ENCODE measurements at places on chromosomes 13 and 19. TPM values are rescaled to one million over a fixed set of nuclear protein-coding genes. Genes with fewer than 3 reads are reported as not detected.

ZNF177 gene
- 3.1 TPM for total RNA-seq

GRCh38 chr13:52092087-52092486 is 36.8 kb downstream of the NEK5 start:
- no peak for DNase-seq

GRCh38 chr13:92589955-92590354 is 636.7 kb upstream of the GPC6 start:
- DNase-seq: no peak

GRCh38 chr13:113432506-113433270 is 20.6 kb downstream of the ADPRHL1 start:
- no peak for DNase-seq

DNA sequence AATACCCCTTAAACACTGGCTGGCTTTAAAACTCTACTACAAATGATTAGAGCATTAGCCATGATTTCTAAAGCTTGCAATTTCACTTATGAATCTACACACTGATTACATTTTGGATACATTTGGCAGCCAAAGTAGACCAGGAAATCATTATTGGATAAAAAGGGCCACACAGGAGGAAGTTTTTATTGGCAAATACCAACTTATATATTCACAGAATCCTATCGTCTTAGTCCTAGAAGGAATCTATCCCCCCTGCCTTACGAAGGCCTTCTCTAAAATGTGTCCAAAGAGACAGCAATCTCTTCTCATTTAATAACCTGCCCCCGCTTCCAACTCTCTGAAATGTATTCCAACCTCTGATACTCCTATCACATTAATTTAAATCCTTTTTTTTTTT is 52.5 kb downstream of the KLF5 start:
- DNase-seq: no peak

LRRC25 gene
- 2.5 TPM for total RNA-seq

LILRB2 gene
- 2.8 TPM for total RNA-seq

- no peak for DNase-seq
Observed at GRCh38 chr13:67221630-67222226, 8.4 kb downstream of the PCDH9 start.

DNA sequence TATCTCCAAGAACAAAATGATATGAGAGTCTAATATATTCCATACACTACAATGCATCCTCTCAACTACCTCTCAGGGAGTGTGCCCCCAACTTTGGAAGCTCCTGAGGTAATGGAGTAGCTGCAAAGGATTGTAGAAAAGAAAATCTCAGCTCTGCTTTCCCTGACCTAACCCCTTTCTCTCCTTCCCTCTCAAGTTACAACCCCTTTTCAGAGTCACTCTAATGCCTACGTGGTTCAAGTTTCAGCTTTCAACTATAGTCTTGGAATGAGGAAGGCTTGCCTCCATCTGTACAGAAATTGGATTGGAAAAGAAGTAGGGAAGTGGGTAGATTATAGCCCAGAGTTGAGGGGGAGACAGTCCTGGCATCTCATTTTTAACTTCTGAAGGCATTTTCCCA is 256.0 kb downstream of the PCDH9 start:
- DNase-seq: no peak

COX7A1 gene
- total RNA-seq: 1,917 TPM

GRCh38 chr19:27955485-27956480 is 1257.2 kb downstream of the UQCRFS1 start:
- DNase-seq: no peak

- DNase-seq: no peak
Observed at GRCh38 chr19:4692251-4693077, 22.3 kb upstream of the MYDGF start.

GRCh38 chr13:97198753-97199152 is 23.4 kb upstream of the MBNL2 start:
- DNase-seq: no peak

DNA sequence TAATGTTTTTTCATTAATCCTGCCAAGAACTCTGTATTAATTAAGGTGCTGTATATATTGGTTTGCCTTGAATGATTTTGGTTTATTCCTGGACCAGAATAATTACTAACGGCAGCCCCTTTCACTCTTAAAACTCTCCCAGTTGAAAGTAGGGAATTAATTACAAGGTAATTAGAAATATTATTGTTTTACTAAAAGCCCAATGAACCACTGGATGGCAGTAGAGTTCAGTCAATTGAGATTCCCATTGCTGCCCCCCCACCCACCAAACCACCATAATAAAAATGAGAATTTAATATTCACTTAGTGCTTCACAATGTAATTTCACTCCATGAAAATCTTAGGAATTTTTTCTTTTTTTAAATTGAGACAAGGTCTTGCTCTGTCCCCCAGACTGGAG is 13.7 kb downstream of the WBP4 start:
- DNase-seq: no peak

ZNF253 gene
- 8.9 TPM for total RNA-seq

GRCh38 chr19:47228168-47228936 is 2.6 kb downstream of the BBC3 start:
- peak; percentile 81 for DNase-seq

S1PR4 gene
- total RNA-seq: 1.2 TPM

GRCh38 chr13:75390229-75390628 is 91.7 kb downstream of the TBC1D4 start:
- DNase-seq: no peak

- DNase-seq: no peak
Observed at GRCh38 chr13:37074703-37075102, 15.2 kb upstream of the SUPT20H start.

HIF3A gene
- 49.2 TPM for total RNA-seq

- no peak for DNase-seq
Observed at GRCh38 chr19:43662487-43662886, 7.5 kb downstream of the PLAUR start.

SPACA4 gene
- total RNA-seq: not detected

DNA sequence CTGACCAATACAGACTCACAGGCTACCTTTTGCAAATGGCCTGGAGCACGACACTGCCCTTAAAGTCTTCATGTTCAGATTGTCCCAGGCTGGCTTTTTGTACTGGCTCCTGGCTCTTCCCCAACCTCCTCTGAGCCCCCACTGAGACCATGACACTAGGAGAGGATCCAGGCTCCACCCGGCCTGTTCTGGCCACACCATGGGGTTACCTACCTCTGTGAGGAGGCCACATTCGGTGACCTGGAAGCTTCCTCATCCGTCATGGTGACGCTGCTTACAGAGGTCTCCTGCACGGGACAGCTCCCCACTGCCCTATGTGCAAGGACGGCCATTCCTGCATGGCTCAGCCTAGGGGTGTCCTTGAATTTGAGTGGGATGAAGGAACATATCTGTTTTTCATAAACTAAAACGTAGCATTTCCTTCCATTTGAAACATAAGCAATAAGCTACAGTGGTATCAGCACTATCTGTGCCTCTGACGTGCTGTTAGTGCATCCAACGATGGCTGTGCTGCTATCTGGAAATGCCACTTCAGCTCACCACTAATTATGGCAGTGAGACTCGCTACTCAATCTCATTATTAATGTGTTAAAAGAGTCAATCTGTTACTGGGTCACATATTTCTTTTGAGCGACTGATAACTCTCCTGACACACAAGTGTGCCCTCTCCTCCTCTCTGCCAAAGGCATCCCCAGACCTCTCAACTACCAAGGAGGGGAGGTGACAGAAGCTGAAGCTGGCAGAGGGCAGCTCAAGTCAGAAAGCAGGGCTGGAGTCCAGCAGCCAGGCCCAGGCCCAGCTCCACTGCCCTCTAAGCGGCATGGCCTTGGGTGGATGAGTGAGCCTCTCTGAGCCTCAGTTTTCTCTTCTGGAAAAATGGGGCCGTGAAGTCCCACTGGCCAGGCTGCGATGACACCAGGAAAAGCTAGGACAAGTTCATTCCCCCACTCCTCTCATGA is 29.6 kb downstream of the ELL start:
- DNase-seq: no peak

- DNase-seq: no peak
Observed at GRCh38 chr19:38197937-38198704, 25.9 kb downstream of the DPF1 start.

- DNase-seq: no peak
Observed at GRCh38 chr13:30615866-30616541, 1.7 kb upstream of the USPL1 start.

GRCh38 chr19:56637976-56638555 is 4.9 kb upstream of the SMIM17 start:
- peak; percentile 89 for DNase-seq

LILRB4 gene
- total RNA-seq: 1.2 TPM

DNA sequence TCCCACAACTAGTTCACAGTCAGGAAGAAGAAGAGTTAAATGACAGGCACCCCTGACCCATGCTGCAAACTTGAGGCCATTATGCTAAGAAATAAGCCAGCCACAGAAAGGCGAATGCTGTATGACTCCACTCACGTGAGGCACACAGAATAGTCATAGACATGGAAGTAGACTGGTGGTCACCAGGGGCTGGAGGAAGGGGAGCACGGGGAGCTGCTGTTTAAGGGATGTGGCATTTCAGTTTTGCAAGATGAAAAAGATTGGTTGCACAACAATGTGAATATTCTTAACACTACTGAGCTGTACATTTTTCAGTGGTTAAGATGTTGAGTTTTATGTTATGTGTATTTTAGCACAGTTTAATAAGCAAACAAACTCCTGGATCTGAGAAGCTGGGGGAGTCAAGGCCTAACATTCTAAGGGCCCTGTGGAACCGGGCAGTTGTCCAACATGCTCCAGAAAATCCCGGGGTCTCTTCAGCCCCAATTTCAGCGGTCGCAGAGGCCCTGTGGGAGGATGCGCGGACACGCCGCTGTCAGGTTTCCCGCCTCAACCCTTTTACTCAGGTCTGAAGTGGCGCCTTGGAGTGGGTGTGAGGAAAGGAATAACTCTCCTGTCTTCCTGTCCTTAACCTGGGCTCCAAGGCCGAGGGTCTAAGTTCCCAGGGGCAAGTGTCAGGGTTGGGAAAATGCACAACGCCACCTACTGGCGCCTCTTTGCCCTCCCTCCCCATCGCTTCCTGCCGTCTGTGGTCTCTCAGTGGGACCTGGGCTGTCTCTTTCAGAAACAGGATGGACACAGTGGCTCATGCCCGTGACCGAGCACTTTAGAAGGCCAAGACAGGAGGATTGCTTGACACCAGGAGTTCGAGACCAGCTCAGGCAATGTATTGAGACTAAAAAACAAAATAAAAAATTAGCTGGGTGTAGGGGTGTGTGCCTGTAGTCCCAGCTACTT is 4.4 kb upstream of the TMEM272 start:
- DNase-seq: no peak

DNA sequence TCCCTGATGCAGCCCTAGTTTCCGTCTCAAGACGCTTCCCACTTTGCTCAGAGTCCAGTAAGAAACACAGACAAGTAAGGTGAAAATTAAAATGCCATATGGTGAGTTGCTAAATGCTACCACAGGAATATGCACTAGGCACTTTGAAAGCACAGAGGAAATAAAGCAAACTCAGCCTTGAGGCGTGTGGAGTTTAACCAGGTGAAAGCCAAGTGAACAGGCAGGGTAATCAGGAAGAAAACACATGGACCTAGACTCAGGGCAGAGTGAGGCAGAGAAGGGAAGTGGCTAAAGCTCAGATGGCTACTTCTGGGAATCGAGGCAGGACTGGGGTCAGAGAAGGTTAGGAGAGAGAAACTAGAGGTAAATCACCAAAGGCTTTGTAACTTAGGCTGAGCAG is 5.4 kb upstream of the UBL3 start:
- no peak for DNase-seq

- no peak for DNase-seq
Observed at GRCh38 chr13:70829748-70830147, 721.5 kb upstream of the KLHL1 start.

DNA sequence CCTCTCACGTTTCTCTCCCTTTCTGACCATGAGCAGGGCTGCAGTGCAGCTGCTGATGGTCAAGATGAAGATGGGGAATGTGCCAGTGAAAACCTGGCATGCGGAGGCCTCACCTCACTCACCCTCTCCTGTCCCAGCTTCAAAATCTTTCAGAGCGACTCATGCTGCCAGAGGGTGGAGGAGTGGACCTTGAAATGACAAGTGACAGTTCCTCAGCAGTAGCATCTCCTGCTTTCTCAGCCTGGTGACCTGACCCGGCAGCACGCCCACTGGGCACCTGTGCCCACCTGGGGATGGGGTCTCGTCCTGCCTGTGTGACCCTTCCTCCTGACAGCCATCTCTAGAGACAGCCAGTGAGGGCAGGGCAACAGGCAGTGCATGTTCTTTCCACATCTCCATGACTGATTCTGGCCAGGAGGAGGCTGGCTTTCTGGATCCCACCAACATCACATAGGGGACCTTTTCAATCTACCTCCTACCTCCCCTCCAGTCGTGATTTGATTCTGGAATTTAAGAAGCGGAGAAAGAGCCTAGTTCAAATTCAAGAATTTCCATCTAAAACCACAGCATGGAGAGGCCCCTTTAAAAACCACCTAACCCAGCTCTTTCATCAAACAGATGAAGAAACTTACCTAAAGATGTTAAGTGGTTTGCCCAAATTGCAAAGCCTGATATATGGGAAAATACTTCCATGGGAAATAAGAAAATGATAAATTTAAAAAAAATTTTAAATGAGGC is 45.8 kb downstream of the RFX2 start:
- DNase-seq: no peak

DNA sequence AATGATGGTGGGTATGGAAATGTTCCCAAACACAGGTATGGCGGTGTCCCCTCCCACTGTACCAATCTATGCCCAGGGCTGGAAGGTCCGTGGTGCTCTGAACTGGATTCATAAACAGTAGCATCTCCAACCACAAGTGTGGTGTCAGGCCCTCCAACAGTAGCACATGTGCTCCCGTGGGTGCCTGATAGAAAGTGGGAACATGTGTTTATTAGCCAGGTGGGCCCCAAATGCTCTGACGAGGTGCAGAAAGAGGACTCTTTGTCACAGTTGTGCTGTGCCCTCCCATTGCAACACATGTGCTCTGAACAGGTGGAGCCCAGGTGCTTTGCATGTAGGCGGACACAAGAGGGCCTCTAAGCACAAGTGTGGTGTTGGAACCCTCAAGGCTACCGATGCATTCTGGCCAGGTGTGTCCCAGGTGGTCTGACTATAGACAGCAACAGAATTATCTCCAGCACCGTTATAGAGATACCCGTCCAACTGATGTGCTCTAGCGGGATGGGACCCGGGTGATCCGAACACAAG is 75.4 kb upstream of the ZNF30 start:
- no peak for DNase-seq

GRCh38 chr13:99028890-99029289 is 51.0 kb upstream of the DOCK9 start:
- no peak for DNase-seq

DNA sequence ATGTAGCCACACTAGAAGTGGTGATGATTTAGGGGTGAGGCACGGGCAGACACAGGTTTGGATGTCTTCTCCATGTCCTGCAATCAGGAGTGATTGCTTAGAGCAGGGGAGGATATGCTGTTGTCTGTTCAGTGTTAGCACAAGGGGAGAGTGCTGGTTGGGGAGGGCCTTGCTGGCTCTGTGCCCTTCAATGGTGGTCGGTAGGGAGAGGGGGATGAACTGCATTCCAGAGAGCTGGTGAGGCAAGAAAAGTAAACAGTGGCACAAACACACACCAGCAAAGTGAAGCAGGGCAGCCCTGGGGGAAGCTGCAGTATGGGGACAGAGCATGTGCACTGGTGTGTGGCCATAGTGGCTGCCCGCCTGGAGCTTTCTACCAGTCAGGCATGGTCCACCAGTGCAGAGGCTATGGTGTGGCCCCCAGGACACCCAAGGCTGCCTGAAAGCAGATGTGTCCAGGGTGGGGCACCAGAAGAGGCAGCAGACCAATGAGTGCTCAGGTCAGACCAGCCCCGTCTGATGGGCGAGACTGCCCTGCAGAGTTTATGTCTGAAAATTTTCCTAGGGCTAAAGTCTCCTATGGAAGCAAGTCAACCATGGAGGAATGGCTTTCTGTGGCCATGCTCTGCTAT is 1676.9 kb downstream of the PCDH9 start:
- DNase-seq: no peak

- DNase-seq: no peak
Observed at GRCh38 chr13:99280166-99280565, 22.0 kb upstream of the GPR18 start.

NLRP12 gene
- total RNA-seq: 0.57 TPM

KLF12 gene
- total RNA-seq: 17.1 TPM

Data from cardiac septum (tissue), 1 donor.